ENCODE measurements at places on chromosomes 5 and 9.

DNA sequence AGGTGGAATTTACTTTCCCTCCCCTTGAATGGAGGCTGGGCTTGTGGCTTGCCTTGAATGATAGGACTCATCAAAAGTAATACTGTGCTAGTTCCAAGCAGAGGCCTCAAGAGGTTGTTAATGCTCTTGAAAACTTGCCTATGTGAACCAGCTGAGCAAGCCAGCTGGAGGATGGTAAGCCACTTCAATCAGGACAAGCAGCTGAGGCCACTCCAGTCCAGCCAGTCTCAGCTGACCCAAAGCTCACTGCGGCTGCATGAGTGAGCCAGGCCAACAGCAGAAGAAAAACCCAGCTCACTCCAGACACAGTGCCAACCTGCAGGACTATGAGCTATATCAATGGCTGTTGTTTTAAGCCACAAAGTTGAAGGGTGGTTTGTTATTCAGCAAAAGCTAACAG lies 182.8 kb downstream of the MCTP1 start:
- DNase-seq, result peak; percentile 5

DNA sequence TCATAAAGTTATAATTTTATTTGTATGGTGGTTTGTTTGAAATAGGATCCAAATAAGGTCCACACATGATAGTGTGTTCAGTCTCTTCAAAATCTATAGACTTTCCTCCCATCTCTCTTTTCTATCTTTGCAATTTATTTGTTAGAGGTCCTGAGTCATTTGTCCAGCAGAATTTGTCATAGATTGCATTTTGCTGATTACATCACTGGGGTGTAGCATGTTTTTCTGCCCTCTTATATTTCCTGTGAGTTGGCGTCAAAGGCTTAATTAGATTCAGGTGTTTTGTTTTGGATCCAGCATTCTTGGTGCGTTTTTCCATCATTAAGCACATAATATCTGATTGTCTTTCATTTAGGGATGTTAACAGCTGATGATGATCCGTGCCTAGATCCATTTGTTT lies 15.0 kb downstream of the CYFIP2 start:
- no peak for DNase-seq

- no peak for DNase-seq
These were observed 33.8 kb upstream of the CAST start for GRCh38 chr5:96628406-96628805.

GRCh38 chr9:137634016-137634415 lies 15.2 kb downstream of the EHMT1 start:
- DNase-seq, result no peak

GRCh38 chr9:89340332-89340731 lies 22.0 kb downstream of the SECISBP2 start:
- DNase-seq, result no peak

DNA sequence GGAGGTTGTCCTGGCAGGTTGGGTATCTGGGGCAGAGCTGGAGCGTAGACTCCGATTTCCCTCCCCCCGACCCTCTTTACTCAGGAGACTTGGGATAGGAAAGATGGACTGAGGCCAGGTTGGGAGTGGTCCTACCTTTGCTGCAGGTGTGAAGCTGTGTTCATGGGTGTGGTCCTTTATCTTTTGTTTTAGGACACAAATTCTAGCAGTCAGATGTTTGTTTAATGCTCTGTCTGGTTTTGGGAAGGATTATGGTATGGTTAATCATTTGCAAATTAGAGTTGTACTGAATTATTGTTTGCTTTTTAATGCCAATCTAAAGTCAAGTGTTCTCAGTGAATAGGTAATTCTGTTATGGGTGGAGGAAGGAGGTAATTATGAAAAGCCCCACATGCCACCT lies 14.1 kb upstream of the FAM120AOS start:
- DNase-seq, result no peak

DNA sequence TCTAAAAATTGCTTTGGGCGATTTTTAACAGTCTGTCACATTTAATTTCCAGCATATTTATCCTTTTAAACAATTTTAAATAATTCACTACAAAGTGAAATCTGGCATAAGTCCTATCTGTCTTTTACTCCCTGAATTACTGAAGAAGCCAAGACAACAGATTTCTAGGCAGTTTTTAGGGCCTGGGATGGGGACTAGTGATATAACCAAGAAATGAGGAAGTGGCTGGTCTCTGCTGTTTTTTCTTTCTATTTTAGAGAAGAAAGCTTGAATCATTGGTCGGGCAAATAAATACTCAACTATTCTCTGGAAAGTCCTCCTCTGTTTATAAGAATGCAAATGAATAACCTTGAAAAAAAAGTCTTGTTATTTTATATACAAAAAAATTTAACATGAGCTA lies 79.7 kb upstream of the SSBP2 start:
- no peak for DNase-seq

Measured in T47D (cell line).